GM23338 (cell line): ENCODE measurements at places on chromosomes 1 and 21. TPM values are rescaled to one million over a fixed set of nuclear protein-coding genes. Genes with fewer than 3 reads are reported as not detected.

TRIM45 gene
- total RNA-seq = 11.6 and 15.0 TPM in 2 replicates

OVAAL gene
- total RNA-seq = not detected in 2 replicates

ASTN1 gene
- total RNA-seq = 5.2 TPM in 2 replicates

DNA sequence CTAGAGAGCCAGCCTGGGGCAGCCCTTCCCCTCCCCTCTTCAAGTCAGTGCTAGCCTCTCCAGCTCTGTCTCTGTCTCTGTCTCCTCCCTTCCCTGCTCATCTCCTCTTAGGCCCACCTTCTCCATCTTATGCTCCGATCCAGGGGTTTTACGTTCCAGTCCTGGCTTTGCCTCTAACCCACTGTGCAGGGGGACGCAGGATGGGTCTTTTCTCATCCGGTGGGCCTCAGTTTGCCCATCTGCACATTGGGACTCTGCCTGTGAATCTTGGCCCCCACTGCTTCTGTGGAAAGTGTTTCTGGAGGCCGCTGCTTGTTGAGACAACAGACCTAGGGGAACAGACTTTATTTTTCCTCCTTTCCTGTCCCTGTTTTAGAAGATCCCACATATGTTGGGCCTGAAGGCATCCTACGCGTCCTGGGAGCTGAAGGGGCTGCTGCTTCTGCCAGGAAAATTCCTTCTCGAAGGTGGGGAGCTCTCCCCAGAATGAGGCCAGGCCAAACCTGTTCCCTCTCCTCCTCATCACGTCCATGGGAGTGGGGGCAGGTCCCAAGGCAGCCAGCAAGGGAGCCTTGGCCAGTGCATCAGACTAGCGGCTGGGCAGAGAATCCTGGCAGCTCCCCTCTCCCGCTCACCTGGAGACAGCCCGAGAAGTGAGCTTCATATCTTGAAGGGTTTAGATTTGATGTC is 99.5 kb upstream of the CSF3R start:
- peak; percentile 41 for DNase-seq

GRCh38 chr1:59682396-59683080 is 132.2 kb upstream of the HOOK1 start:
- DNase-seq = no peak

DNA sequence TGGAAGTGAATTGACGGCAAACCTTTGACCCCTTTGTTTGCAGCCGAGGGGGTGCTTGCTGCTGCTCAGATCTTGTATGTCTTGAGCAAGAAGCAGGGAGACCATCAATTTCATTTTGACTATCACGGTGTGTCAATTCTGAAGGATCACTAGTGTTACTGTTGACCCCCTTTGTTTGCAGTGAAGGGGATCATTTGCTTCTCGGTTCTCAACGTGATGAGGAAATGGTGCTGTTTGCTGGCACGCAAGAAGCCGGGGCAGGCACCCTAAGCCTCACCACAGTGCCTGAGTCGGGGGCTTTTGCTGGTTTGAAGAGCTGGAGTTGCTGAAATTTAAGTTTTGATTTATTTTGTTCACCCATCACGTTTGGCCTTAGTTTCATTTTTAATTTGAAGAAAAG is 7.5 kb downstream of the RBM15 start:
- DNase-seq = peak; percentile 34

- no peak for DNase-seq
These were observed 420.5 kb downstream of the MATN1 start for GRCh38 chr1:30302858-30303257.

DNA sequence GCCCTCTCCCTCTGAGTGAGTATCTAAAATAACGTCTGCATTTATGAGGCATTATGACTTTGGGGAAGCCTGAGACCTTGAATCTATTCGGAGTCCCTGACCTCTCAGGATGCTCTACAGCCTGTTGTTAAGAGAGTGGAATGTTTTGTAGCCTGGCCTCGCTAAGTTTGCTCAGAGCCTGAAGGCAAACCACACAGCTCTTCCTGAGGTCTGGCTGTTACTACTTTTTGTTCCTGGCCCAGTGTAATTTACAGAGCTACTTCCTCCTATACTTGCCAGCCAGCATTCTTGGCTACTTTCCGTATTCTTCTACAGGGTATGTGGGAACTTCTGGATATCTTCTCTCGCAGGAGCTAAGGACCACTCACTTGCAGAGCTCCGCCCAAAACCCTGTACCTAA is 3.6 kb upstream of the ZMYM4 start:
- DNase-seq = peak; percentile 45

- no peak for DNase-seq
These were observed 35.9 kb downstream of the POFUT2 start for GRCh38 chr21:45251635-45252447.

GRCh38 chr21:41269535-41269934 is 47.1 kb upstream of the FAM3B start:
- no peak for DNase-seq

DNA sequence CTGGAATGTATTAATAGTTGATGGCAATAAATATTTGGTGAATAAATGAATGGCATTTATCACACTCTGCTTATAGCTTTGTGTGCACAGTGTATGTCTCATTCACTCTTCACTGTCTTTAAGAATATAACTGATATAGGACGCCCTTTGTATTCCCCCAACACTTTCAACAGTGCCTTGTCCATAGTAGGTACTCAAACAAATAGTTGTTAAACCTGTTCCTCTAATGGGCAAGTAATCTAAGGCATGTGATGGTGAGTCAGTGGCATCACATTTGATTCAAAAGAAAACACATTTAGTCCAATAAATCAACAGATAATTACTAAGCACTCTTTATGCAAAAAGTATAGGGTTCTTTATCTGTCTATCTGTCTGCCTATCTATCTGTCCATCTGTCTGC is 11.2 kb upstream of the RXRG start:
- no peak for DNase-seq
